ENCODE measurements at places on chromosomes 6 and 20.

DNA sequence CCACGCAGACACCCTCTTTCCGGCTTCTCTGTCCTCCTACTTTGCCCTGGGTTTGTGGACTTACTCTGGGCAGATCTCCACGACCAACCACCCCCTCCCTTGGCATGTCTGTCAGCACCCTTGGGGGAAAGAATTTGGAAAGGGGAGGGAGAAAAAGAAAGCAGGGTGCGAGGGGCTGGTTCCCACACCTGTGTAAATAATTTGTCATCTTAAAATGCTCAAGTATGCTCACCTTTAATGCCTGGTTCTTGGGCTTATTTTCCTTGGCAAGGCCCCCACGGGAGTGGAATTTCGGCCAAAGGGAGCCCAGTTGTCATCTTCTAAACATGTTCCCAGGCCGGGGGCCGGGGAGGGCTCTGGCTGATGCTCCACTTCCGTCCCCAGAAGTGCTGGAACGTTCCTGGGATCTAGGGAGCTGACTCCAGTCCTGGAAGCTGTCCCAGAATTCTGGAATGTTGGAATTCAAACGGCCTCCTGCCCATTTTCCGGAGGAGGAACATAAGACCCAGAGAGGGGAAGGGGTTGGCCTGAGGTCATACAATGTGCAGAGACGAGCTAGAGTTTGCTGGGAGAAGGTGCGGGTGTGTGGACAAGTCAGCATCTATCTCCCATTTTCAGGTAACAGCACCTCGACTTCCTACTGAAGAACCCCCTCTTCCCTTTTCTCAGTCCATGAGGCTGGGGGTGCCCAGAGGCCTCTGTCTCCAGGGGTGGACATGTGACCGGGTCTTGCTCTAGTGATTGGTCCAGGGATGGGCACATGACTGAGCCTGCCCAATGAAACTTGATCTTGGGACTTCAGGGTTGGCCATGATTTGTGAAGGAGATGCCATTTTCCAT is 122.3 kb downstream of the CEBPB start:
- peak; percentile 88 for DNase-seq

- no peak for DNase-seq
Measured at GRCh38 chr6:87705070-87705691, 3.1 kb upstream of the AKIRIN2 start.

DNA sequence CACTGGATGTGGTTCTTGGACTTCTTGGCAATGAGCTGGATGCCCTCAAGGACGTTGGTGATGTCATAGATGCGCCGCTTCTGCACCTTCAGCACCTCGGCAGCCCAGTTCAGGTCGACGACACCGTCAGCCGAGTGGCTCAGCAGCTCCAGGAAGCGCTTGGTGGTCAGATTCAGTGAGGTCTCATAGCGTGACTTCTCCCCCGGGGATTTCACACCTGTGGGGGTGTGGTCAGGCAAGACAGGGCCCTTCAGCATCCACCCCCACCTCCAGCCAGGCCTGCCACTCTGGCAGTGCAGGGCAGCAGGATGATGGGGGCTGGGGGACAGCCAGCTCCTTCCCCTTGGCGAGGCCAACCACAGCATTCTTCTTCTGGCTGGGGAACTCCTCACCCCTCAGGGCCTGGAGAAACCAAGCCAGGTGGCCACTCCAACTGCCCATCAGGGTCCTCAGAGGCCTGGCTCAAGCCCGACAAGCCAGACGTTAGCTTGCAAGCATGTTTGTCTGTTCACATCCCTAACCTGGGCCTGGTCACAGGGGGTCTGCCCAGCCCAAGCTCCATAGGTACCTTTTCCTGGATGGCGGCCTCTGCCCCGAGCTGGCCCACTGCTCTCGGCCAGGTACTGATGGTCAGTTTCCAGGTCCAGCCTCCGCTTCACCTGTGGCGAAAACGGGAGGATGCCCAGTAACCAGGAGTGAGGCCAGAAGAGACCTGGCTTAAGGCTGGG is 5.7 kb upstream of the NECAB3 start:
- DNase-seq, result no peak

- DNase-seq, result no peak
Measured at GRCh38 chr6:106197441-106197840, 111.3 kb downstream of the PRDM1 start.

DNA sequence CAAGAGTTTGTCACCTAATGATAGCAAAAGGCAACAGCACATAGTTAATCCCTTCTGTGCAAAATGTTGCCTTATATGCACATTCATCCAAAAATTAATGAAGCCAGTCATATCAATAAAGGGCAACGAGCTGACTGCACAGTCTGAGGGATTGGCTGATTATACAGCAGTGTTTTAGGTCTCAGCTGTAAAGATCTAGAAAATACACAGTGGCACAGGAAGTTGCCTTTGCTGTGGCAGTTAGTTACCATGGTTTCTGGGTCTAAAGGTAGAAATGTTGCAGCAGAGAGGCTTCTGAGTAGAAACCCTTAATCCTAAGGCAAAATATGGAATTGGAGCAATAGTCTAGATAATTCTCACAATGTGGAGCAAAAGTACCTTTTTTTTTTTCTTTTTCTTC is 89.7 kb downstream of the SMPDL3A start:
- DNase-seq, result no peak

DNA sequence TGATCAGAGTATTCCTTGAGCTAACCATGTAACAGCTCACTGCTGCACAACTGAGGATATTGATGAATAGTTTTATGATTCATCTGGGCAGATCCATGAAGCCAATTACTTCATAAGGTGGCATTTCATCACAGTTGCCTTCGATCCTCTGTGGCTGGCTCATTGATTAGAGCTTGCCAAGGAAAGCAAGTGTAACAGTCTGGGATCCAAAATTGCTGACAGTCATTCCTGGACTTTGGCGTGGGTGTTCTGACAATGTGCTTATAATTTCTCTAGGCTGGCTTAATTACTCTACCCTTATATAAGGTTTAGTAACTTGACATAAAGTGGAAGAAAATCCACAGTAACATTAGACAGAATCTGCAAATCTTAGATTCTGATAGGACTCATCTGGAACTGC is 551.3 kb upstream of the CDH4 start:
- DNase-seq, result no peak

DNA sequence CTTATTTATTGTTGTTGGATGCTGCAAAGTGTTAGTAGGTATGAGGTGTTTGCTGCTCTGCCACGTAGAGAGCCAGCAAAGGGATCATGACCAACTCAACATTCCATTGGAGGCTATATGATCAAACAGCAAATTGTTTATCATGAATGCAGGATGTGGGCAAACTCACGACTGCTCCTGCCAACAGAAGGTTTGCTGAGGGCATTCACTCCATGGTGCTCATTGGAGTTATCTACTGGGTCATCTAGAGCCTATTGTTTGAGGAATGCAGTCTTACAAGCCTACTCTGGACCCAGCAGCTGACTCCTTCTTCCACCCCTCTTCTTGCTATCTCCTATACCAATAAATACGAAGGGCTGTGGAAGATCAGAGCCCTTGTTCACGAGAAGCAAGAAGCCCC is 12.1 kb downstream of the MICB start:
- DNase-seq, result no peak

DNA sequence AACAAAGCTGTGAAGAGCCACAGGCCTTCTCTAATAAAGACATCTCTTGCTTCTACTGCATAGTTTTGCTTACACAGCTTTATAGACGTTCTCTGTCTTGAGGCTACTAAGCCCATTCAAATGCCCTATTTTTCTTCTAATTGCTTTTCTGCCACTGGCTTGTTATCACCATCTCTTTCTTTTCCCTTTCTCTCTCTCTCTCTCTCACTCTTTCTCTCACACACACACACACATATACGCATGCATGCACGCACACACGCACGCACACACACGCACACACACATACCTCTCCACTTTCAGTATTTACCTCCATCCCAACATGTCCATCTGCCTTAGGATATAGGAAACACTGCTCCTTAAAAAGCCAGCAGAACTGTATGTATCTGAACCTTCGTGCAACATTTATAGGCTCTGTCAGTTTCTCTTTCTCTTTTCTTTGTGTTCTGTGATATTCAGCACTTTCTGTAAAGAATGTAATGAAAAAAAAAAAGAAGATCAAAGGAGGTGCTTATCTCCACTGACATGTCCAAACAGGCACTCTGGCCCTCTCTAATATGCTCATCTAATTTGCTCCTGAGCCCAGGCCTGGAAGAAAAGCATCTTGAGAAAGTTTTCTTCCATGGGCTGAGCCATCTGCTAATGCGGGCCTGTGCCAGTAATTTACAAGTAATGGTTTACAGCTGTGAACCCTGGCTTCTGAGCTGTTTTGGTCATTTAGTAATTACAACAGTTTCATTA is 1046.7 kb upstream of the MAP3K7 start:
- no peak for DNase-seq

GRCh38 chr6:135451617-135452190 is 45.8 kb downstream of the AHI1 start:
- no peak for DNase-seq

DNA sequence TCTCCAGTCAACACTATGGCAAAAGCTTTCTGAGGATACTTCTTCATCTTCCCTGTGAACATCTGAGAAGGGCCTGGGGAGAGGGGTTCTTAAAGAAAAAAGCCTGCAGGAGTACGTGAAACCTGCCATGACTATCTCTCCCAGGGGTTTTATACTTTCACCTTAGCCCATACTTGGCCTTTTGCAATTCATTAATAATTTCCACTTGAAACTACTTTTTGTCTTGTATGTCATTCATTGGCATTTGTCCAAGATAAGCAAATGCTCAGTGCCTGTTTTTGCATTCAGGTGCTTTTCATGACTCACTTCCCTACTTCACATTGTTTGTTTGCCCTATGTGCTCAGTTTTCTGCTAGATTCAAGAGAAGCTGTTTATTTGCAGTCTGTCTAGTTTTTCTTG is 580.3 kb upstream of the GJE1 start:
- no peak for DNase-seq

DNA sequence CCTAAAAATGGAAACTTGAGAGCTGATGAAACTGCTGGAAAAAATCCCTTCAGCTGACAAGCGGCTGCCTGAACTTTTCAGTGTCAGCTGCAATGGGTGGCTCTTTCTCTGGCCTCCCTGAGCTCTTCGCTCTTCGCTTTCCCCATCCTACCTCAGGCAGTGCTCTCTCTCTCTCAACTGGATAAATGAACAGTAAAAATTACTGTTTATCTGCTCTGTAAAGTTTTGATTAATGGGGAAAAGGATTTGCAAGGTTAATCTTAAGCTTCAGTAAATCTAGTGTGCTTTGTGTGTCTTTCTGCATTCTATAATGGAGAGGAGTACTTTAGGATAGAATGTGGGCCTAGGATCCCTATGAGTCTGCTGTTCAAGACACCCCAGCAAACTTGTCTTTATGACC is 35.1 kb downstream of the TMEM14A start:
- DNase-seq, result no peak

DNA sequence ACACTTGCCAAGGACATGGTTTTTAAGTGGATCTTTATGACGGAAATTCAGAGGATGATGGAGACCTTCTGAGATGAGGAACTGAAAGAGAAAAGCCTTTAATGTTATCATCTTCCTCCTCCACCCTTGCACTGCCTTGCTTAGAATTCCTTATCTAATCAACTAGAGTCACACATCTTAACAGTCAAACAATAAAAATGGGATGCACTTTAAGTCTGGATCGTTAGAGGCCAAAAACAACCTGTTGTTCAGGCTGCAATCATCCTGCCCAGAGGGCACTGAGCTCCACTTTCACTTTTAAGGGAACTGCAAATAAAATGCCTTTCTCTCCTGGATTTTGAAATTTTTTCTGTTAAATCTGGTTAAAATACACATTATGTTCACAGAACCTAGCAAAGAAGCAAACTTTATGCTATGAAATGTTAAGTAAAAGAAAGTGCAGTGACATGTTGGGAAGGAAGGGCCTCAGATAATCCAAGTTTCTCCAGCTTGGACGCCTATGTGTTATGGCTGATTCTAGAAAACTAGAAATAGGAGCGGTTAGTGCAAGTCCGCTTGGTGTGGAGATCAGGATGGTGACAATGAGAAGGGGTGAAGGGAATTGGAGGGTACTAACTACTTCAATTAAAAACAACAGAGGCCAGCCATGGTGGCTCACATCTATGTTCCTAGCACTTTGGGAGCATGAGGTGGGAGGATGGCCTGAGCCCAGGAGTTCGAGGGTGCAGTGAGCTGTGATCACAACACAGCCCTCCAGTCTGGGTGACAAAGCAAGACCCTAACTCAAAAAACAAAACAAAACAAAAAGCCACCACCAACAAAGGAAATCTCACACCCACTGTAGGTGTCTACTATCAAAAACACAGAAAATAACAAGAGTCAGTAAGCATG is 66.4 kb upstream of the KIF13A start:
- no peak for DNase-seq

DNA sequence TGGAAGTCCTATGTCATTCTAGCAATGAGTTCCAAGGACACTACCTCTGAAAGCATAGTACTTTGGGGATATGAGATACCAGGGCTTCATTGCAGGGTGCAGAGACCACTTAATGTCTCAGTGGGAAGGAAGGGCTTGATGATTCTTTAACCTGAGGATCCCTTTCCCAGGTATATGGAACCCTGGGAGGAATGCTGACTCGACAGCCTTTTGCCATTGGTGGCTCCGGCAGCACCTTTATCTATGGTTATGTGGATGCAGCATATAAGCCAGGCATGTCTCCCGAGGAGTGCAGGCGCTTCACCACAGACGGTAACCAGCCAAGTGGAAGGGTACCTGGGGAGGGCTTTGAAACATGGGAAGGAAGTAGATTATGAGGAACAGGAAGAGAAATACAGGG is 4.2 kb downstream of the PSMB9 start:
- no peak for DNase-seq

- no peak for DNase-seq
Measured at GRCh38 chr20:33635341-33635740, 26.8 kb upstream of the C20orf144 start.

DNA sequence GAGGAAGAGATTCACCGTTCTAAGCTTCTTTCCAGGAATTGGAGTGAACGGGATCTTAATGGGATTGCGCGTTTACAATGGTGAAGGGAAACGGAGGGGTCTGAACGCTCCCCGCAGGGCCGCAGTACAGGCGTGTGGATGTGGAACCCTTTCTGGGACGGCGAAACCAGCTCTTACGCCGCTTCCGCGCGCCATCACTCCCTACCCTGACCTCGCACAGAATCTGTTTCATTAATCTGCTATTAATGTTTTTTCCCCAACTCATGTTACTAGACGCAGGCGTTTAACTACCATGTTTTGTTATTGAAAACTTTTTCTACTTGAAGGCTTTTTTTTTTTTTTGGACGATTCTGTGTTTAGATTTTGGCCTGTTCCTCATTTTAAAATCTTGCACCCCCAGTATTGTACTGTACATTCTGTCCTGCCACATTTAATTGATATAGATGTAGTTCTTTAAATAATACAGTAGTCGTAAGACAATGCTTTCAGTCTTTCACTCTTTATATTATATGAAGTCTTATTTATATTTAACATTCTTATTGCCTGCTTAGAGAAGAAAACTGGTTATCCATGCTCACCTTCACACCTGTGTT is 696 bp upstream of the SUPT3H start:
- DNase-seq, result no peak

GRCh38 chr20:10648651-10649050 is 25.1 kb downstream of the JAG1 start:
- no peak for DNase-seq

- DNase-seq, result no peak
Measured at GRCh38 chr6:142716097-142716496, 228.9 kb downstream of the HIVEP2 start.
